ENCODE measurements at places on chromosomes 12 and 14. TPM values are rescaled to one million over a fixed set of nuclear protein-coding genes. Genes with fewer than 3 reads are reported as not detected.

GRCh38 chr12:5232826-5233500 is 189.3 kb downstream of the KCNA5 start:
- no peaks in the 10 kb centered on the region for H3K4me1 ChIP-seq
- DNase-seq, result no peak
- H3K27me3 ChIP-seq, result no peaks in the 10 kb centered on the region

GRCh38 chr12:29102741-29103140 is 46.3 kb upstream of the FAR2 start:
- no peak for DNase-seq
- no peak overlapping the region for H3K27ac ChIP-seq
- no peaks in the 10 kb centered on the region for H3K27me3 ChIP-seq
- no peaks in the 10 kb centered on the region for H3K4me1 ChIP-seq

MGST1 gene
- 414 TPM for total RNA-seq

CMKLR1 gene
- total RNA-seq, result 1.7 TPM

DNA sequence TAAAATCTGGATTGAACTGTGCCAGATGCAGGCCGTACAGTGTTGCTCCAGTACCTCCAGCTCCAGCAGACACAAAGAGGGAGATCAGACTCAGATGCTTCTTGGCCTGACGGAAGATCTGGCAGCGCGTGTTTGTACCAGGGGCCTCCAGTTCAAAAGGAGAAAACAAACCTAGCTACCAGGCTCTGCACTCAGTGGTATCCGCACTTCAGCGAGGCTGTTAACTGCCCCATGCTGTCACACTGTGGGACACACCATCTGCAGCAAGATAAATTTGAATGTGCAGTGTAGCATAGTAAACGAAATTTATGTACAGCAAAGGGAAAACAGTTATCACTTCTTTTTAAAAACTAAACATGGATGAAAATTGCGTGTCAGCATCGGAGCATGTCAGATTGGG is 5.1 kb downstream of the DYNC1H1 start:
- H3K27ac ChIP-seq, result no peak overlapping the region
- no peaks in the 10 kb centered on the region for H3K36me3 ChIP-seq
- no peaks in the 10 kb centered on the region for H3K4me1 ChIP-seq
- no peaks in the 10 kb centered on the region for H3K27me3 ChIP-seq
- DNase-seq, result no peak

TBX5 gene
- total RNA-seq, result not detected

GRCh38 chr12:116859079-116859478 is 22.2 kb downstream of the HRK start:
- no peak for DNase-seq
- H3K27me3 ChIP-seq, result no peaks in the 10 kb centered on the region
- H3K36me3 ChIP-seq, result no peaks in the 10 kb centered on the region
- H3K4me1 ChIP-seq, result no peaks in the 10 kb centered on the region

LRRIQ1 gene
- total RNA-seq, result 1.2 TPM

DNA sequence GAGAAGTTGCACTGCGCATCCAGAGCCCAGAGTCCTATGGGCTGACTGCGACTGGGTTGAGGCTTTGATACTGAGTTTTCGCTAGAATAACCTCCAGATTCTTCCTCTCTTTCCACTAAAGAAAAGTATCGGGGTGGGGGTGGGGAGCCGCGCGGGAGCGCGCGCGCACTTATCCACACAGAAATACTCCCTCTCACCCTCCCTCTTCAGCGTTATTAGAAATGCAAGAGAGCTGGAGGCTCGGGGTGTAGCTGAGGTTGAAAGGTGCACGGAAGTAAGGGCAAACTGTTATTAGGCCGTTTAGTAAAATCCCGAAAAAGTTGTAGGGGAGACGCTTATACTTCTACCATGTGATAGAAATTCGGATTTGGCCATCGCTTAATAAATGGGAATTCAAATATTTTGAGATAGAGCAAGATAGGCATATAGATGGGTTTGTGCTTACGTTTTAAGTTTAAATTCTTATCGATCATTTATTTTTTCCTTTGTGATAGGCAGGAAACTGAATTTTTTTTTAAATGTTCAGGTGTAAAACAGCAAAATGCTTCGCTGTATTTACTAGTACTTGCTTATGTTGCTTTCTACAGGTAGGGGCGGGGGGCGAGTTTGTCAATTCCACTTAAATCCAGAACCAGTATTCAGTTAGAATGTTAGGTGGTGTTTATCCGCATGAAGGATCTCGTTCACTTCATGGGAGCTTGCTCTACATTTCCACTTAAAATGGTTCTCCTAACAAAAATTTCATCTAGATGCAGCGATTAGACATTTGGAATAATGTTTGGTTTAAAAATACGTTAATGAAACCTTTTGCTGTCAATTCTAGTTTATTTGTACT is 1.1 kb downstream of the ARHGAP5 start:
- H3K4me3 ChIP-seq, result peak overlapping the region; percentile 83
- no peaks in the 10 kb centered on the region for H3K4me1 ChIP-seq
- H3K27ac ChIP-seq, result peak overlapping the region; percentile 91
- DNase-seq, result no peak
- H3K27me3 ChIP-seq, result no peaks in the 10 kb centered on the region

GUCY2C gene
- 2.5 TPM for total RNA-seq

DNA sequence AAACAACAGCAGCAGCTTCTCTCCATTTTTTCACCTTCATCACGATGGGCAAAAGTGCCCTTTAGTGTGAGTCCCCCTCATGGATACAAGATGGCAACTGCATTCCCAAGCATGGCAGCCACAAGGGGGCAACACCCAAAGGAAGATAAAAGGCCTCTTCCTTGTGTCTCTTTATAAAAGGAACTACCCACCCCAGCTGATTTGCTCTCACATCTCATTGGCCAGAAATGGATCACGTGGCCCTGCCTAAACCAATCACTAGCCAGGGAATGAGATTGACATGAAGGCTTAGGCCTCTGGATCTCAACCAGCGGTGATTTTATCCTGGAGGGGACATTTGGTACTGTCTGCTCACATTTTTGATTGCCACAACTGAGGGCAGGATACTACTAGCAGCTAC is 21.9 kb upstream of the IFT81 start:
- no peak overlapping the region for H3K4me3 ChIP-seq
- H3K27me3 ChIP-seq, result no peaks in the 10 kb centered on the region
- H3K4me1 ChIP-seq, result no peaks in the 10 kb centered on the region

DNA sequence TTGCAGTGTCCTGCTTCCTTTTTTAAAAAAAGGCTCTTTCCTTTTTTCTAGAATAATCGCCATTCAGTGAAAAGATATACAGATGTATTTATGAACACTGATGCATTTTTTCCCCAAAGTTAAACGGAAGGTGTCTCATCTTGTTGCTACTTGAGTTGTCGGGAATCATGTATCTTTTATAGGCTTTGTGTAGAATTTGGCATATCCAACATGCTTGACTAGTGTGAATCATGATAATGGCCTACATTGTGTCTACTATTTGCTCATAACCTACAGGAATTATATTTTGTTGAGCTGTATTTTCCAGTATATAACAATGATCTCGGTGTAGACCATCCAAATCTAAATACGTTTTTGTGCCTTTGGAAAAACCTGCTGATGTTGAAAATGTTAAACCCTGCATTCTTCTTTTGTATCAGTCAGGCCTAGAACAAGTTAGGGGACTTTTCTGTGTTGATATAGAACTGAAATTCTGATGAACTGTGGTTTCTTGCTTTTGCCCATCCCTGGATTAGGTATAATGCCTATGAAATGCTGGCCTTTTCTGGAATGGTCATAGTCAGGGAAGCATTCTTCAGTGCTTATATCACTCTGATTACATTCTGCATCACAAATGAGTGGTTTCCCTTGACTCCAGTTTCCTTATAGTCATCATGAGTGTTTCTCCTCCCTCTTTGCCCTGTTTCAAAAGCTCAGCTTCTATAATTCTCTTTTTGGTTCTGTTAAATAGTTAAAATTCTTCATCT is 10.8 kb downstream of the BMAL2 start:
- no peak for DNase-seq
- H3K36me3 ChIP-seq, result no peaks in the 10 kb centered on the region
- H3K27me3 ChIP-seq, result no peaks in the 10 kb centered on the region
- H3K4me1 ChIP-seq, result peaks cover 9% of the 10 kb centered on the region

- H3K27me3 ChIP-seq, result no peaks in the 10 kb centered on the region
- no peak overlapping the region for H3K27ac ChIP-seq
- DNase-seq, result no peak
- H3K4me3 ChIP-seq, result no peak overlapping the region
Measured at GRCh38 chr12:76997011-76997780, 68.2 kb downstream of the E2F7 start.

GRCh38 chr12:124629789-124630480 is 62.5 kb upstream of the NCOR2 start:
- no peaks in the 10 kb centered on the region for H3K36me3 ChIP-seq
- no peak for DNase-seq
- peaks cover 11% of the 10 kb centered on the region for H3K4me1 ChIP-seq
- H3K4me3 ChIP-seq, result no peak overlapping the region
- no peaks in the 10 kb centered on the region for H3K27me3 ChIP-seq
- no peak overlapping the region for H3K27ac ChIP-seq

All from H1 (cell line).